Activated naive CD4-positive, alpha-beta T cell treated with anti-CD3 and anti-CD28 coated beads for 36 hours (primary cell): ENCODE measurements at places on chromosomes 5 and 9. TPM values are rescaled to one million over a fixed set of nuclear protein-coding genes. Genes with fewer than 3 reads are reported as not detected.

Gene C9
- not detected for total RNA-seq

DNA sequence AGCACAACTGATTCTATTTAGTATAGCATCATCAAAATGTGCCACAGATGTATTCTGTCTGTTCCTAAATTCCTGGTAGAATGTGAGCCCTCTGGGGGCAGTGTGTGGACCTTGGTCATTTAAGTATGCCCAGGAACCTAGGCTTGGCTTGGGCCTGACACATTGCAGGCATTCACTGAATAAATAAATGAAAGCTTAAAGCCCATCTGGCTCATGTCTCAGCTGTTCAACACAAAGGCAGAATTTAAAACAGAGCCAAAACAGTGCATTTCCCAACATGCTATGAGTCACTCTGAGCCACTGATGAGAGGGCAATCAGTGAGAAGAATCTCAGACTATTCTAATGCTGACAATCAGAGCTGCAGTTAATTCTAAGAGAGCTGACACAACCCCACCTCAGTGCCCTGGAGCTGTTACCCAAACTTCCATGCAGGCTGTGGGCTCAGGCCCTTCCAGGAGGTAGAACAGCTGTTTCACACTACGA is 8.1 kb downstream of the FAM193B start:
- H3K36me3 ChIP-seq: peaks cover 7% of the 10 kb centered on the region
- H3K4me3 ChIP-seq: no peak overlapping the region
- H3K27ac ChIP-seq: no peak overlapping the region
- peaks cover 22% of the 10 kb centered on the region for H3K4me1 ChIP-seq

Gene TNFSF15
- 0.62 TPM for total RNA-seq

GRCh38 chr9:129606161-129607026 is 14.5 kb downstream of the C9orf50 start:
- no peaks in the 10 kb centered on the region for H3K36me3 ChIP-seq
- peaks cover 37% of the 10 kb centered on the region for H3K4me1 ChIP-seq
- no peak overlapping the region for H3K4me3 ChIP-seq
- DNase-seq: no peak

Gene PDCD1LG2
- total RNA-seq: not detected
